ENCODE measurements at places on chromosomes 7 and 10. TPM values are rescaled to one million over a fixed set of nuclear protein-coding genes. Genes with fewer than 3 reads are reported as not detected.

GRCh38 chr7:30916255-30916654 lies 4.6 kb downstream of the AQP1 start:
- DNase-seq = no peak

DNA sequence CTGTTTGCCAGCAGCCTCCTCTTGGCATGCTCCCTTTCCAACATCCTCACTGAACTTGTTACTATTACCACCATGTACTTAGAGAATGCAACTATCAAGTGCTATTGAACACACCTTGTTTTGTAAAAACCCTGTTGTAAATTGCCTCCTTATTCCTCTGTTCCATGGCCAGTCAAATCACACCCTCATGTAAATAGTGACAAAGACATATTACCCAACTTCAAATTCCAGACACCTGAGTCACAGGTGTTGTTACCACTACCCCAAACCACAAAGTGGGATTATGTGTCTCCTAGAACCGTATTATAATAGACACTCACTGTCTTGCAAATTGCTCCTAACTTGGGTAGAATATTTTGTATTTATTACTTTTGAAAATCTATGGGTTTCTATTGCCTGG lies 263.2 kb upstream of the C7orf33 start:
- no peak for DNase-seq

DNA sequence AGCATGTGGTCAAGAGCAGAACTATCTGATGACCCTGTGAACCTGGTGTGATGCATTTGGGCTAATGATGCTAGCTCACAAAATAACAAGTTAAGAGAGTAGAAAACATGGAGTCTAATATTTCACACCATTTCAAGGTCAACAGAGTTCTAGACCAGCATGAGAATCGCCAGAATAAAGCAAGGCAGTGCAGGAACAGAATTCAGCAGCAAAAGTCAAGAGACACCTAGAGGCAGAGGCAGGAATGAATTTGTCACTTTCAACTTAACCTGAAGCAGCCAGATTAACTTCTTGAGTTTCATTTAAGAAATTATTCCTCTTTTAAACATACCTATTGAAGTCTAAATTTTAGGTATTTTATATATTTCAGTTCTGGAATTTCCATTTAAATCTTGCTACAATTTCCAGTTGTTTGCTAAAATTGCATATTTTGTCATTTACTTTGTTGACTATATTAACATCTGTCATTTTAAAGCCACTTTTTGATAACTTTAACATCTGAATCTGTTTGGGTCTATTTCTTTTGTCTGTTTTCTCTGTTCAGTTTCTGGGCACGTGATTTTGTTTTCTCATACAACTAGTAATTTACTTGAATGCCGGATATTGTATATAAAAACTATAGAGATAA lies 44.2 kb upstream of the PRSS58 start:
- DNase-seq = no peak

- DNase-seq = peak; percentile 63
Observed at GRCh38 chr7:73557397-73558257, at the start of gene BCL7B. Gene BCL7B, minus strand, starts transcription at chr7:73557690. Its CDS starts 112 bp downstream, at chr7:73557578.

- peak; percentile 88 for DNase-seq
Observed at GRCh38 chr7:134669845-134670373, 23.3 kb downstream of the BPGM start.

GRCh38 chr10:43822631-43823580 lies 174.2 kb upstream of the ZNF32 start:
- peak; percentile 53 for DNase-seq

DNA sequence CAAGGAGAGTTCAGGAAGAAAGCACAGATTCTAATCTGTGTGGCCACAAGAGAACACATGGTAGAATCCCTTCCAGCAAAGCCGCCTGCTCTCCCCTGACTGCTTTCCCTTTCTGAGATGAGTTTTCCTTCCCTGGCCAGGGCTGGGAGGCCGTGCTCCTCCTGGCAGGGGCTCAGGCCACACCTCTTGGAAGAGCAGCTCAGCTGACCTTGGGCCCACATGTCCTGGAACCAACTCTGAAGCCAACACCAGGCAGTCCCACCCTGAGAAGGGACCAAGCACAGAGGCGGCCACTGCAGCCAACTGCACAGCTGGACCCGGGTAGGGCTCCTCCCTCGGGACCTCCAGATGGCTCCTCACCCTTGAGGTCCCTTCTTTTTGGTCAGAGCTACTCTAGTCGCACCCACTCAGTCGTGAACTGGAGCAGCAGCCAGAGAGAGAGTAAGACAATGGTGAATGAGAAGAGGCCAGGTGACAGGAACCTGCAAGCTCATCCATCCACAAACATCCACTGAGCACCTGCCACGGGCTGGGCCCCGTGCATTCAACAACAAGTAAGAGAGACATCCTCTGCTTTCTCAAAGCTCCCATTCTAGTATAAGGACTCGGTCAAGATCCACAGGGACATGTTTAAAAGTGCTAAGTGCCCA lies 40.3 kb downstream of the FAM53B start:
- no peak for DNase-seq

DNA sequence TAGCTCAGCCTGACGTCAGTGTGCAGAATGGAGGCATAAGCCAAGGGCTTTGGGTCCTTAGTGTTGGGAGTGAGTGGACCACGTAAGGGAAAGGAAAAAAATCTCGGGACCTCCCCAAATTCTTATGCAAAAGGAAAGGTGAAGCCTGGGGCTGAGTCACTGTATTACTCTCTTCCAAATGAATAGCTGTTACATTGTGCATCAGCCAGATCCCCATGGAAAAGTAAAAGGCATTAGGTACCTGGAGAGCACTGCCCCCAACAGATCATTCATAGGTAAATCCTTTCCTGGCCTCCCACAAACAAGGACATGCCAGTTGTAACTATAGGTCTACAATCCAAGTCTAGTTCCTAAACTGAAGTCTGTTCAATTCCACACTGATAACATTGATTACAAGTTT lies 170.5 kb downstream of the C1GALT1 start:
- DNase-seq = no peak

- peak; percentile 75 for DNase-seq
Observed at GRCh38 chr7:43764039-43764761, 5.7 kb downstream of the BLVRA start.

DNA sequence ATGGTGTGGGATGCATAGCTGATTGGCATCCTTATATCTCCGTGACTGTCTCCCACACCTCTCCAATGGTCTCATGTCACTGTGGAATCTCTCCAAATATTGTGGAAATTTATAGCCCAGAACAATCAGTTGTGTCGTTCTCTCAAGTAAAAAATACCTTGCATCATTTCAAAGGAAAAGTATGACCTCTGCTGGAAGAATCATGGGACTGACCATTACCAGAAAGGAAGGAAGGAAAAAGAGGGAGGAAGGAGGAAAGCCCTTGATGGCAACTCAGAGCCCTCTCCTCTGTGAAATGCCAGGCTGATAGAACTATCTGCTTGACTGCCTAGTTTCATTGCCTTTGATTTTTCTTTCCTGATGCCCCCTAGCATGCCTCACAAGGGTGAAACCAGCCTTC lies 76.3 kb downstream of the FOXI2 start:
- DNase-seq = no peak

- DNase-seq = no peak
Observed at GRCh38 chr10:113121153-113121552, 171.1 kb downstream of the TCF7L2 start.

DNA sequence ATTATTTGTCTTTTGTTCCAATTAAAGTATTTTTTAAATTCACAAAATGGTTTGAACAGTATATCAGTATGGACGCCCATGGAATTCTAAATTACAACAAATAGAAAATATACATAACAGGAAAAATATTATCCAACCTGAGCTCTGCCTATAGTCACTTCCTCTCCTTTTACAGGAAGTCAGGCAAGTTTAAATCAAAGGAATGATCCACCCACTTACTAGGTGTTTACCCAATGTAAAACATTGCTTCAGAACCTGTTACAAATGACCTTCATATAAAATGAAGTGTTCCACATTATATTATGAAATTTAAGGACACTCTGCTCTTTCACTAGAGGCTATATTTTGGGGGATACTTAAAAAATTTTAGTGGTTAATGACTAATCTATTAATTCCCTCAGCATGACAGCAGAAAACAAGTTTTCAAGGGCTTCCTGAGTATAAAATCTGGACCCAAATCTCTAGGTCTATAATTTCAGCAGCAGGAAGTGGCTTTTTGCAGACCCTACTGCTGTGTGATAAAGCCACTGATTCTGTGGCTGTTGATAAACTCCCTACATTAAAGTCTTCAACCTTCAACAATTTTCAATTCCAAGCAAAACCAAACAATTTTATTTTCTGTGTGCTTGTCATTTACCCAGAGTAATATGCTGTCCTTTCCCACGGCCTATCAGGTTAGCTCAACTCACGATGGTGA lies 722.6 kb downstream of the GATA3 start:
- DNase-seq = no peak

GRCh38 chr7:116363637-116364432 lies 135.7 kb upstream of the CAV2 start:
- no peak for DNase-seq

- DNase-seq = no peak
Observed at GRCh38 chr10:11046776-11047160, 29.1 kb downstream of the CELF2 start.

DNA sequence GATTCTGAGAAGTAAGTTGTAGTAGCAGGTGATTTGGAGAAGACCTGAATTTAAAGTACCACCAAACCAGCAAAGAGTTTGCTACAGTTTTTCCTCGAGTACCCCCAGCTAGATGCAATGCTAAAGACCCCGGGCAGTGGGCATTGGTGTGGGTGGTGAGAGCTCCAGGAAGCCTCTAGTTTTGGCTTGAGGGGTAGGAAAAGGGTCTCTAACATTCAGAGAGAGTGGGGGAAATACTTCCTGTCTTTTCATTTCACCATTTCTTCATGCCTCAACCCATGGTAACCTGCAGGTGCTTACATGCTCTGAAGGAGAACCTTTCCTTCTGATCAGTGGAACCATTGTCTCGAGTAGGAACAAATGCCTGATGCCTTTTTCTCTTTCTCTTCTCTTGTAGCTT lies 352.2 kb downstream of the CALN1 start:
- DNase-seq = no peak

DNA sequence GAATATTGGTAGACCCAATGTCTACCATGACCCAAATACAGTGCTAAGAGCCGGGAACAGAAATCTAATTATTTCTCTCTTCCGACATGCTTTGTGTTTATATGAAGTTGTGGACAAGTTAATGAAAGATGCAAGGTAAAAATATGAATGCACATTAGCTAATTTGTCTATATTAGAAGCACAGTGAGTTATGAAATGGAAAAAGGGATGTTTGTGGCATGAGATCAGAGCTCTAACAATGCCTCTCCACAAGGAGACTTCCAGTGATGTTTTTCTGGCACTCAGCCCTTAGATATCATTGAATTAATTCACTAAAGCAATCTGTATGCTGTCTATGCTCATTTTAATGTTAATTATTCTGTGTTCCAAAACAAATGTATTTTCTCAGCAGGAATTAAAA lies 897.2 kb downstream of the CNTNAP2 start:
- DNase-seq = no peak

DNA sequence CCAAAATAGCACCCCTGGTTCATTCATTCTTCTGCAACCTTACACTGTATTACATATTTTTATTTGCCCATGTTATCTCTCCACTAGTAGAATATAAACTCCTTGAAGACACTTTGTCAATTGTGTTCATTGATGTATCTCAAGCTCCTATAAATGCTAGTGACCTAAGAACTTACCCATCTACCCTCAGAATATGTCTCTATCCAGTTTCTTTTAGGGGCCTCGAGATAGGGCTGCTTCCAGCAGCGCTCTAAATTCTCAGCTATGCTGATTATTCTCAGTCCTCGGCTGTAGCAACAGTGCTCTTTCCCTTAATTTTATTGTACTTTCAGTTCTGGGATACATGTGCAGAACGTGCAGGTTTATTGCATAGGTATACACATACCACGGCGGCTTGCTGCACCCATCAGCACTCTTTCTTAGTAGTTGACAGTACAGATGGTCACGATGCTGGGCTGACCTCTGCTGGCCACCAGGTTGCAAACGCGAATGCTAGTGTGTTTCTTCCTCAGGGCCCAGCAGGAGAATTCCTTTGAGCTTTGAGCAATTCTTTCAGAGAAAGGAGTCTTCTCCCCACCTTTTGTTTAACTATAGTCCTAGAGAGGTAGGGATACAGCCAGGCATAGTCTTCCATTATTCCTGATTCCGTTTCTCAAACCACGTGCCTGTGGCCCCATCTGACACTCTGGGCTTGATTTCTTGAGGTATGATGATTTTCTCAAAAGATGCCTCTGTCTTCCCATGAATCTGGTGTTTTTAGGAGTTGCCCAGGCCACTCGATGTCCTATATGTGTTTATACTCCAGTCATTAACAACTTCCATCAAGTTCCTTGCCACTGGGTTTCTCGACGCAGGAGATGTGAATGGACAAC lies 49.1 kb upstream of the CDC14C start:
- DNase-seq = peak; percentile 12

- no peak for DNase-seq
Observed at GRCh38 chr7:84251277-84251781, 56.7 kb upstream of the SEMA3A start.

DNA sequence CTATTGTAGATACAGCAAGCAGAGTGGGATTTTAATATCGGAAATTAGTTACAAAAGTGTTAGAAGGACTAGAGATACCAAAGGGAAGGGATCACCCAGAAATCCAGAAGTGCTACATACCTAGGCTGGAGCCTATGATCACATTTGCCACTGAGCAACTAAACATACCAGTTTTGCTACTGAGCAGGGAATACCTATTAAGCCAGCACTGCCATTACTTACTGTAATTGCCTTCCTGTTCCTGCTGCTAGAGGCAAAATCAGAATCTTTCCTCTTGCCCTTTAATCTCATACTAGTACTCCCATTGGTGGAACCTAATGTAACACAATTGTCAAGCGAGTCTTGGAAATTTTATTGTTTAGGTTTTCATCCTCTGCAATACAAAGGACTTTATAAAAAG lies 121.7 kb downstream of the ATRNL1 start:
- DNase-seq = no peak

Gene CALML5
- total RNA-seq = not detected

Gene CNPY1
- total RNA-seq = not detected

Gene NUTM2D
- 0.35 TPM for total RNA-seq

Gene MINPP1
- total RNA-seq = 5.3 TPM

Gene BLNK
- total RNA-seq = not detected

Gene GCK
- total RNA-seq = 3.3 TPM

Gene TUBB8
- not detected for total RNA-seq

Gene A1CF
- not detected for total RNA-seq

Gene DNTT
- total RNA-seq = not detected

Gene GOT1
- total RNA-seq = 62.6 TPM

Gene TAS2R4
- 0.38 TPM for total RNA-seq

Gene SEC61G
- total RNA-seq = 121 TPM

Gene OR2A12
- not detected for total RNA-seq
